Naive B cell (primary cell): ENCODE measurements at places on chromosomes 5 and 9. TPM values are rescaled to one million over a fixed set of nuclear protein-coding genes. Genes with fewer than 3 reads are reported as not detected.

TSSK1B gene
- not detected for polyA plus RNA-seq

SMIM33 gene
- polyA plus RNA-seq: not detected

FSD1L gene
- polyA plus RNA-seq: 2.5 TPM

SMU1 gene
- polyA plus RNA-seq: 44.5 TPM

GRCh38 chr5:111603446-111603827, 91.1 kb upstream of the STARD4 start:
- no peak overlapping the region for H3K4me3 ChIP-seq
- no peak for DNase-seq
- H3K36me3 ChIP-seq: no peaks in the 10 kb centered on the region
- no peaks in the 10 kb centered on the region for H3K4me1 ChIP-seq

- H3K4me1 ChIP-seq: no peaks in the 10 kb centered on the region
- no peak overlapping the region for H3K27ac ChIP-seq
- no peak overlapping the region for H3K4me3 ChIP-seq
- DNase-seq: no peak
- no peaks in the 10 kb centered on the region for H3K36me3 ChIP-seq
These were observed 264.2 kb downstream of the MAST4 start for GRCh38 chr5:66860199-66860975.

DNA sequence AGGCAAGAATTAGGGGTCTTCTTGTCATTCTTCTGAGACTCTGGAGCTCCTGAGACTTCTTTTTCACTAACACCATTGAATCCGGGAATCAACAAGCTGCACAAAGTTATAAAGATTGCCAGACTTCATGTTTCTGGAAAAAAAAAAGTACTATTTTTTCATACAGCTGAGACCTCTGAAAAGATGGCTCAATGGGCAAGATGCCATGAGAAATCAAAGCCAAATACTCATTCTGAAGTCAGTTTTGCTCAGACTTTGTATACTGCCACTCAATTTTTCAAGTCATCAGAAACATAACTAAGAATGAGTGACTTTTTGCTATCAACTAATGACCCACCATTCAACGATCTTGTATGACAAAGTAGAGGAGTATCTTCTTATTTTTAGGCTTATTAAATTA, 512.0 kb downstream of the RAB3C start:
- H3K27ac ChIP-seq: no peak overlapping the region
- H3K36me3 ChIP-seq: no peaks in the 10 kb centered on the region
- DNase-seq: no peak

DNA sequence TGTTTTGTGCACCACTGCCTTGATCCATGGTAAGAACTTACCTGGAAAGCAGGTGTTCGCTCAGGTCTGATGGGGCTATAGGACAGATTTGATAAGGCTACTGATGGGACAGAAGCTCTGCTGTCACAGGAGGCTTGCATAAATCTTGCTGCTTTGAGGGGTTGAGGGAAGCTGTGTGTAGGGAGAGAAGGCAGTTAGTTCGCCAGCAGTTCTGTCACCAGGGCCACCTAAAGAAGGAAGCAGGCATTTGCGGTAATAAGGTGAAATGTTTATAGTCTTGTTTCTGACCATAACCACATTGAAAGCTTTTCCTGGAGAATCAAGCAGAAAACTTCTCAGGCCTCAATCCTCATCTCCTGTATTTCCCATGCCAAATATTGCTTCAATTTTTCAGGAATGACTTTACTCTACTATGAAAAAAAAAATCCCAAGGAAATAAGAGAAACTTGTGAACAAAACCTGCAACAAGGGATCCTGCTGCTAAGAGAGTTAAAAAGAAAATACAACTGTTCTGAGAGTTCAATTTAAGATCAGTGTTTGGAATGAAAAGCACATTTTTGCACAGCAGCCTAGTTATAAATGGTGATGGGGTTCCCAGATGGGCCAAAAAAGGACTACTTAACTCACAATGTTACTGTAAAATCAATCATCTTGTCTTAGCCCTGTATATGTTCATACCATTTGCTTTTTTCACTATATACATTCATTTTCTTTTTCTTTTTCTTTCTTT, 122.0 kb upstream of the RANBP3L start:
- H3K4me1 ChIP-seq: no peaks in the 10 kb centered on the region
- peaks cover 1% of the 10 kb centered on the region for H3K27me3 ChIP-seq
- H3K36me3 ChIP-seq: no peaks in the 10 kb centered on the region
